Stimulated activated CD4-positive, alpha-beta T cell treated with anti-CD3 and anti-CD28 coated beads, Interleukin-4, amount 100 ng/mL, for 48 hours (primary cell): ENCODE measurements at places on chromosomes 13 and 19.

- DNase-seq, result no peak
These were observed 29.8 kb upstream of the ZNF254 start for GRCh38 chr19:24057144-24057543.

- DNase-seq, result no peak
These were observed 206.7 kb upstream of the ARGLU1 start for GRCh38 chr13:106774621-106775020.

DNA sequence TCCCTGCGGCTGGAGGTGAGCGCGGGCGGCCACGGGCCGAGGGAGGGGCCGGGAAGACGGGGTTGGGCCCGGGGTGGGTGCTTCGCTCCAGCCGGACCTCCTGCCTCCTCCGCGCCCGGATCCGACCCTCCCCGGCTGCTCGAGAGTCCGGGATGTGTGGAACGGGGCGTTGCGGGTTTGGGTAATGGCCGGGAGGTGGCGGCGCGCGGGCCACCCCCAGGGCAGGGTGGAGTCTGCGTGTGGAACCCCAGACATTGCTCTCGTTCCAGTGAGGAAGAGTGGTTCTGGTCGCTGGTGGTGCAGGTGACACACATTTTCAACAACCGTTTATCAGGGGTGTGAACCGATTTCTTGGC is 38.8 kb downstream of the ARHGEF7 start:
- peak; percentile 53 for DNase-seq

DNA sequence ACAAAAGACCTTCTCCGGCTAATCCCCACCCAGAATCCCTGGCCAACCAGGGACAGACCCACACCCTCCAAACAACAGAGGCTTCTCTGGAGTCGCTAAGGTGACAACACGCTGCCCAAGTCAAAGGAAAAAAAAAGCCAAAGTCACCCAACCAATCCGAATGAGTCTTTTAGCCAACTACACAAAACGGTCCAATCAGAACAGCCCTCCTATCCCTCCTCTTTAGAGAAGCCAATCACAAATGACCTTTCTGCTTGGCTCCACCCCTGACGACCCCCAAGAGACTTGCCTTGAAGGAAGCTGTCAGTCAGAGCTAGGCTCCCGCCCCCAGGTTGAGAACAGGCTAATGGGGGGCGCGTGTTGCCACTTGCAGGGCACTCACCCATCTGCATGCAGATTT is 6.6 kb upstream of the FBXW9 start:
- DNase-seq, result no peak

GRCh38 chr13:28622286-28622685 is 36.6 kb upstream of the POMP start:
- no peak for DNase-seq

GRCh38 chr19:5477451-5478215 is 22.4 kb downstream of the ZNRF4 start:
- no peak for DNase-seq

- DNase-seq, result no peak
These were observed 4.5 kb upstream of the ZNF175 start for GRCh38 chr19:51566489-51567100.

DNA sequence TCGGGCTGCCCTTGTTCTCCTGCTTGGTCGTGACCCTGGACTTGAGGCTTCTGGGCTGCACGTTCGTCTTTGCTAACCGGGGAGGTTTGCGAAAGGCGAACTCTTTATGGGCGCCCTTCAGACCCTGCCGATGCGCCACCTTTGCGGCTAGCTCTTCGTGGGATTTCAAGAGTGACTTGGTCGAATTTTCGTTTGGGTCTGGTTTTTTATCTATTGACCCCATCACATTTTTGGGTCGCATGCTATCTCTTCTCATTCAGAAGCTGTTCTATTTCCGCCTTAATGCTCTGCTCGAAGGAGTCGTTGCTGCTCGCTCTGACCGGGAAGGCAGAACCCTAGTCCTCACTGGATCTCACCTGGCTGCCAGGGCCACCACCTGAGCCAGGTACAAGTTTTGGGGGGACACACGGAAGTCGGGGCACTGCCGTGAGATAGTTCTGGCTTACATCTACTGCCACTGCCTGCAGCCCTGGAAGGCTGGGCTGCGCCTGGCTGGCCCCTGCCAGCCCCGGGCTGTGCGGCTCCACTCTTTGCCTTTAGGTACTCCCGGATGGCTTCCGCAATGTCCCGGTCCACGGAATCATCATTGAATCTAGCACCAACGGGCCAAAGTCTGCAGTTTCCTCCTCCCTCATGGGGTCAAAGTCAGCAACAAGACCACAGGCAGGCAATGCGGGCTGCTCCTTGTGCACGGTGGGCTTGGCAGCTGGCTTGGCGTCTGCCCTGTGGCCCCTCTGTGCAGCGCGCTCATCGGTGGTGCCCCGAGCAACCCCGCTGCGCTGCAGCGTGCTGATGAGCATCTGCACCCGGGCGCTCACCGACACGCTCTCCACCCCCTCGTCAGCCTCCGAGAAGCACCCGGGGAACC is 16.2 kb downstream of the RB1 start:
- DNase-seq, result no peak
